Cortex of kidney (tissue), 1 donor: ENCODE measurements at places on chromosomes 2 and 18.

DNA sequence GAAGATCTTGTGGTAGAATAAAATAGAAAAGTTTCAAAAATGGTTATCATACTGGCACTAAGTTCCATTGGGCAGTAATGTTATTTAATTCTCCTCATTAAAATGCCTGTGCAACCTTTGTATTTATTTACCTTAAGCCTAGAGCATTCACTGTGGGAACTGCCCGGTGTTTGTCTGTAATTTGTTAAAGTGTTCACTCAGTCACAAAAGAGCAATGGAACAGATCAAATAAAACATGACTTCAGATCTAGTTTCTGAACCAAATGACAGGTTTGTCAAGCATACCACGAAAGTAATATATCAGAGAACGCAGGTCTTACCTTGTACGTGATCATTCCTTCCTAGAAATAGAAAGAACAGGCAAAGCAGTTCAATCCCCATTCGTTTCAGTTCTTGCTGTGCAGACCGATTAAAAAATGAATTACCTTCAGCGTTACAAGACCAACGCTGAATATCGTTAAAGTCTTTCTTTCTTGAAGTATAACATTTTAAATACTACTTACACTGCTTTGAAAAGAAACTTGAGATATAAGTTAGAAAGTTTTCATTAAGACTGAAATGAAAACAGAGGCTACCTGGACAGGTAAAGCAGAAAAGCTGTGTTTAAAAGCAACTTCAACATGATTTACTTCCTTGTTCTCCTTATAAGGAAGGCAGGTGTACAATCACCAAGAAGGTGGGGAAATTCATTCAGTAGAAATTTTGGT is at the start of gene ITGB6:
Gene ITGB6 (minus strand): TSS at position 590 of the 707 bp plus-strand sequence. CDS start 209 bp downstream, at position 381.
- DNase-seq, result no peak

GRCh38 chr18:63545000-63545399 is 2.8 kb downstream of the SERPINB12 start:
- no peak for DNase-seq

GRCh38 chr18:48922801-48923730 is 27.7 kb downstream of the SMAD7 start:
- no peak for DNase-seq

- no peak for DNase-seq
Observed at GRCh38 chr2:100015849-100016248, 126.5 kb downstream of the AFF3 start.

DNA sequence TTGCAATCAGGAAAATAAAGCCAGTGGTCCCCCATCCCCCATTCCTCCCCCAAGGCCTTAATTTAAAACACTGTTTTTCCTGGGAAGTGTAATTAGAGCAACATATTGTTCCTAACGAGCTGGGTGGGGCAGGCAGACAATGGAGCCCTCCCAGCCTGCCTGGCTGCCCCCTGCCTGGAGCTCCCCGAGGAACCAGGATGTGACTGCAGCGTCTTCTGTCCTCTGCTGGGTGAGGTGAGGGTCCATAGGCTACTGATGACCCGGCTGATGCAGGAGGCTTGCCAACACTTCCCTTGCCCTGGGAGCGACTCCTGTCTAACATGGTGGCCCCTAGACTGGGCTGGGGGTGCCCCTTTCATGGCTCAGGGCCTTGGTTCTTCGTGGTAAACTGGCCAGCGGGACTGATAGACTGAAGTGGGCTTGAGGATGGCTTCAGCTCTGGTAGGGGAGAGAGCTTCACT is 152.4 kb downstream of the DYSF start:
- no peak for DNase-seq

DNA sequence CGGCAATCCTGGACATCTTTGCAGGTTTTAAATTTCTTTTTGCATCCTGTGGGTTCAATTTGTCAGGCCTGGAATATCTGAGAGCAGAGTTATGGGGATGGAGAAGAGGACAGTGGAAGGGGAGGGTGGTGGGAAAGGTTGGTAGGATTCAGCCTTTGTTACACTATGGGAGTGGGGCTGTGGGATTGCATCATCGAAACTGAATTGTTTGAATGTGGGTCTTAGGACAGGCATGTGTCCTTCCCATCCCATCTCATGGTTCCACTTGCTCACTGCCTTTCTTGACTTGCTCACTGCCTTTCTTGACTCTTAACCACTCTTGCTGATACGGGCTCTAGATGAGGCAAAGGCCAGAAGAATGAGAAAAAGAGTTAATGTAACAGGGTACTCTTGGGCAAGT is 12.9 kb downstream of the IGFBP2 start:
- no peak for DNase-seq

GRCh38 chr2:187617905-187618304 is 63.7 kb upstream of the TFPI start:
- no peak for DNase-seq

DNA sequence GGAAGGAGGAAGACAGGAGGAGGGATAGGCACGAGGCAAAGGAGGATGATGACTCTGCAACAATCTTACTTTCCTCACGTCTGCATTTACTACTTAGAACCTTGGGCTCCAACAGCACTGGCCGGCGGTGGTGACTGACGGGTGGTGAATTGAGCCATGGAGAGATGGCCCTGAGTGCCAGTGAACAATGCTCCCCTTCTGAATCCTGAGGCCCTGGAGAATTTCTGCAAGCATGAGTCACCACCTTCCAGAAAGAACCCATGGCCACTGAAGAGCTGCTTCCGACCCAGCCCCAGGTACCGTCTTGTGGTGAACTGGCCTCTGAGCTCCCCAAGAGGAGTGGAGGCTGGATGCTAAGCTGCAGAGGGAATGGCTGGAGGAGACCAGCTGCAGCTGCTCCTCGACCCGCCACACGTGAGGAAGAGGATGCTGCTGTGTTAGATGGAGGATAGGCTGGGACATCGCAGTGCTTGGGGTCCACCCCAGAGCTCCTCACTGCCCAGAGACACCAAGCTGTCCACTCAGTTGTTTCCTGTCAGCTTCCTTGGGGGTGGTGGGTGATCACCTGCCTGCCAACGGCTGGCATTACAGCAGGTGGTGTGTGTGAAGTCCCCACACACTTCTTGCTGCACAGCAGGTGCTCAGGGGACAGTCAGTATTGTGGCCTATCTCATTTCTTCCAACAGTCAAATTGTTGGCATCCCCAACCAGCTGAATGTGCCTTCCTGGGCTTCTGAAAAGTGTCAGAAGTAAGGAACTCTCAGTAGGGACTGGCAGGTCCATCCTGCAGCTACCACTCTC is 186.5 kb upstream of the ID2 start:
- no peak for DNase-seq

- DNase-seq, result no peak
Observed at GRCh38 chr2:74267068-74267467, 68.7 kb downstream of the MTHFD2 start.

DNA sequence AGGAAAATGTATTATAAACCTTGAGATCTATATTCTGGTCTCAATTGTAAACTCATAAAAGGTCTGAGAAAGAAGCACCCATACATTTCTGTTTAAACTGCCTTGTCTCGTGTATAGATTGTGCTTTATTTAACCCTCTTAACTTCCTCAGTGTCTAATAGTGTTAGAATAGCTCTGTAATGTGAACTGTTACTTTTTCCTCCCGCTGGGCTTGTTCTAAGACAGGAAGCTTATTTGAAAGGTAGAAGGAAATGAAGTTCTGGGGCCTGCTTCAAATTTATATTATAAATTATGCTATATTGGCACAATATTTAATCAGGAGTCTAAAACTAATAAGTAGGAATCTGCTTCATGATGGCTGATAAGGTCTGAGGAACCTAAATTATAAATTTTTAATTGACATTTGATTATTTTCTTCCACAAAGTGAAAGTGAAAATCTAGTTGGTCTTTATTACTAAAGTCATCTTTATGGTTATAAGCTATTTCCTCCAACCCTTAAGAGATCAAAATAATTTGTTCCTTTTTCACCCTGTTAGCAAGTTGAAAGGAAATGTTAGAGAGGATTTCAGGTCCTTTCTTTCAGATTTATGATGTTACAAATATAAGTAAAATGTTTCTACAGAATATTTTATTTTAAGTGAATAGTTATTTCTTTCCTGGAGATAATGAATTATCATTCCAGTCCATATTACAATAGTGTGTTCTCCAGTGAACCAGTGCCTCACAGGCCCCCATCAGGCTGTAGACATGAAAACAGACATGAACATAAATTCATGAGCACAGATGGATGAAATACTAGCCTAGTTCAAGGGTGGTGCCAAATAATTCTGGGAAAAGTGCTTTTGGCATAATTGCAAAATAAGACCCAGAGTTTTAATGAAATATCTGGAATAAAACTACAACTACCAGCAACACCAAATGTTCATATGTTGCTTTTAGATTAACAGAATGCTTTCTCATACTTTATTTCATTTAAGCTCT is 7.9 kb downstream of the MFSD6 start:
- no peak for DNase-seq

DNA sequence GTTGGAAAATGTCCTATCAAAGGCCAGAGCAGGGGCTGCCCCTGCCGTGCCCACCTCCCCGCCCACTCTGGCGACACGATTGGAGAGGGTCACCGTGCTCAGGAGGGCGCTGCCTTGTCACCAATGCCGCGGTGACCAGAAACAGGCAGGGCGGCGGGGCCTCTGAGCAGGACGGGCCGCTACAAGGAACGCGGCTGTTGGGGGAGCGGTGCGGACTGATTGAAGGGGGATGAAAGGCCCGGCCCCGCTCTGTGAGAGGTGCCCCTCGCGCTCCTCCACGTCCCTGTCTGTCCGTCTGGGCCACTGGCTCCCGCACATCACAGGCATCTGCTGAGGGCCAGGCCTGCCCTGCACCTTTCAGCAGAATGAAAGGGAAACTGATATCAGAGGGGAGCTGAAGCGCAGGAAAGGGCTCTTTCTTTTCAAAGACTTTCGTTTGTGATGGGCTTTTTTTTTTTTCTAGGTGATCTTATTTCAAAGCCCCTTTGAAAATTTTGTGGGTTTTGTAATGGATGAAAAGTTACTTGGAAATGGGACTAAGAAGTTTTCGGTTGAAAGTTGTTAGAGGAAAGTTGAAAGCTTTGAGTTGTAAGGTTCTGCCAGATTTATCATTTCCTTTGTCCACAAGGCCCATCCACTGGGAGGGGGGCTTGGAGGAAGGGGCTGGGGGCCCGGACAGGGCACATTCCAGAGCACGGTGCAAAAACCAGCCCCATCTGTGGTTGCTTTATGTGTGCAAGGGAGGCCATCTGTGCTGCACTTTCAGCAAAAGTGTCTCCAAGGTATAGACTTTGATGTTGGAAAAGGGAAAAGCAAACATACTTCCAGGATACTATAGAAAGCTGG is 244.2 kb downstream of the KLHL29 start:
- no peak for DNase-seq

GRCh38 chr18:22195052-22195451 is 25.7 kb downstream of the GATA6 start:
- DNase-seq, result no peak

- no peak for DNase-seq
Observed at GRCh38 chr2:54435325-54436226, 20.6 kb upstream of the SPTBN1 start.
